Glutamatergic neuron (in vitro differentiated cells): ENCODE measurements at places on chromosomes 12 and 14.

DNA sequence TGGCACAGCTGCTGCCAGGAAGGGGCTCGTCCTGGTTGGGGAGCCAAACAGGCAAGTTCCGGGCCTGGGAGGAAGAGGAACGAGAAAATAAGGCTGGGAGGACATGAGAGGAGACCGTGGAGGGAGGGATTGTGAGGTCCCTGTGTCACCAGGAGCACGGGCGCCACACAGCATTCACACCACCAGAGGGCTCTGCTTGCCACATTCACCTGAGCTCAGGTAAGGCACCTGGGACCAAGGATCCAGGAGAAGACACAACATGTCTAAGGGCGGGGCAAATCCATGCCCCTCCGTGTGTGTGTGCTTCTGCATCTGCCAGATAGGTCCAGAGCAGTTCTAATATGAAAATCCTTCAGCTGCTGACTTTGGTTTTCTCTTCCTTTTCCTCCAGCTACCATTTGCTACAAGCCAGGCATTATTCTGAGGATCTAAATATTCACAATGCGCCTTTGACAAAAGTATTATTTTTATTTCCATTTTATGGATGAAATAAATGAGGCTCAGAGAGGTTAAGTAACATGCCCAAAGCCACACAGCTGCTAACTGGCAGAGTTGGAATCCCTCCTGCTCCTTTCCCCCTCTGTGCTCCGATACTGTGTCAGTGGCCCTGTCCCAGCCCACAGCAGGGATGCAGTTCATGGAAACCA, 14.6 kb downstream of the RAPGEF3 start:
- DNase-seq: no peak

DNA sequence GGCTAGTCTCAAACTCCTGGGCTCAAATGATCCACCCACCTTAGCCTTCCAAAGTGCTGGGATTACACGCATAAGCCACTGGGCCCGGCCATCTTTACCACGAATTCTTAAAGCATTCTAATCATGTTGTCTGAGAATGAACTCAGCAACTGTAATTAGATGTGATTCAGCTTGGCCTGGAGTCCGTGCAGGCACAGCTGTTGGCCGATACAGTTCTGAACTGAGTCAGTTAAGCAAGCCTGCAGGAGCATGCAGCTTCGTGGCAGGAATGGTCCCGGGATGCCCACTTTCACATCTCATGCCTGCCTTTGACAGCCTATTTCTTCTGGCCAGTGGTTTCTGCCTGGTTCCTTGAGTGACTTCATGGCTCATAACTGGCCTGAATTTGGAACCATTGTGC, 194.1 kb downstream of the ANO6 start:
- DNase-seq: no peak

DNA sequence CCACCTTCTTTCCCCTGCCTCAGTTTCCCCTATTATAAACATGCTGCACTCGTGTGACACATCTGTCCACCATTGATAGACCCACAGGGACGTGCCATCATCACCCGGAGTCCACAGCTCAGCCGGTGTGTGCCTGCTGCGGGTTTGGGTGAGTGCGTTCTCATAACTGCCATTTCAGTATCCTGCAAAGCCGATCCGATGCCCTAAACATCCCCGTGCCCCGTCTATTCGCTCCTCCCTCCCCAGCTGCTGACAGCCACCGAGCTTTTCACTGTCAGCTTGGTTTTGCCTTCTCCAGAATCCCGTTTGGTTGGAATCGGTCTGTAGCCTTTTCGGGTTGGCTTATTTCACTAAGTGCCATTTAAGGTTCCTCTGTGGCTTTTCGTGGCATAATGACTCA, 3.9 kb downstream of the LRCOL1 start:
- DNase-seq: no peak

GRCh38 chr14:97411938-97412612, 614.9 kb downstream of the VRK1 start:
- DNase-seq: no peak

DNA sequence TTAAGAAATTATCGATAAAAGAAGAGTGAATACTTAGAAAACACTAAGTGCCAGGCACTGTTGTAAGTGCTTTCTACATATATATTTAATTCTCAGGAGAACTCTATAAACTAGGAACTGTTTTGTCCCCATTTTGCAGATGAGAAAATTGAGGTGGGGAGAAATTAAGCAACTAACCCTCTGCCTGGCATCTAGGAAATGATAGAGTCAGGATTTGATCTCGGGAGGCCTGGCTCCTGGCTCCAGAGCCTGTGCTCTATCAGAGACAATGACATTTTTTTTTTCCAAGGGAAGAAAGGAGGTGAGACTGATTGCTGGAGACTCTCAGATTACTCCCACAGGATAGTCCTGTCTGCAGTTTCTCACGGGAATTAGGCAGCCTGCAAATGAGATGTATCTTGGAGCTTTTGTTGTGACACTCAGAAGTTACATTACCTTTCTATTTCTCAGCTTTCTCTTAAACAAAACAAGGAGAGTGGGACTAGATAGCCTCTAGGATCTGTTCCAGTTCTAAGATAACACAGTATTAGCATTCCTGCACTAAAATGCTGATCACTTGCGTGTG, 1.4 kb upstream of the FAM234B start:
- DNase-seq: no peak

DNA sequence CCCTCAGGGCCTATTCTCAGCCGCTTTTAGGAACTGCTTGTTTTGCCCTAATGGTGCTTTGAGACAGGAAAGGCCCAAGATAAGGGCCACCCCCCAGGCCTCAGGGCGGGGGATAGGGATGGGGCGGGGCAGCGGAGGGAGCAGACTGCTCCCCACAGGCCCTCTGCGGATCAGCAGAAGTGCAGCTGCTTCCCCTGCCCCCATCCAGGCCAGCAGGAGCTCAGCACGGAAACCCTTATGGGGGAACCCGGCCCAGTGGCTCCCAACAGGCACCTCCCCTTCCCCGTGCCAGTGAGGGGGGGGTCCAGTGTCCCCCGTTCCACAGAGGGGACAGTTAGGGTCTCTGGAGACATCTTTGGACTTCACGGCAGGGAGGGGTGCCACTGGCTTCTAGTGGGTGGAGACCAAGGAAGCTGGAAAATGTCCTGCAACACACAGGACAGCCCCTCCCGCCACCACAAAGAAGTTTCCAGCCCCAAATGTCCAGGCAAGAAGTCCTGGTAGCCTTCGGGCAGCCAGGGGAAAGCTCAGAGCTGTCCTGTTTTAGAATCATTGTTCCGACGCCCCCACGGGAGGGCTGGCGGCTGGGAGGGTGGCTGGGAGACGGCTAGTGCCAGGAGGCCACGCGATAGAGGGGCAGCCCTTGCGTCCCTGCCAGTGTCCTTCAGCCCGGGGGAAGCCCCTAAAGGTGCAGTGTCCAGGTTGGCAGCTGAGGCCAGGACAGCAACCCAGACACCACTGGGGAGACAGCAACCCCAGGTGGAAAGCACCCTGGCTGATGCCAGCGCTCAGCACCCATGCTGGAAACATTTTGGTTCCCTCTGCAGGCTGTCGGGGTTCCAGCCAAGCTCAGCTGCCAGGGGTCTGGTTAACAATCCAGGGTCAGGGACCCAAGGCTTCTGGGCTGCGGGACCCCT, 10.4 kb upstream of the GPR132 start:
- DNase-seq: peak; percentile 62

GRCh38 chr14:100392356-100392755, 69.2 kb downstream of the SLC25A47 start:
- no peak for DNase-seq

- no peak for DNase-seq
Observed at GRCh38 chr14:99598774-99599173, 5.2 kb downstream of the CCDC85C start.

DNA sequence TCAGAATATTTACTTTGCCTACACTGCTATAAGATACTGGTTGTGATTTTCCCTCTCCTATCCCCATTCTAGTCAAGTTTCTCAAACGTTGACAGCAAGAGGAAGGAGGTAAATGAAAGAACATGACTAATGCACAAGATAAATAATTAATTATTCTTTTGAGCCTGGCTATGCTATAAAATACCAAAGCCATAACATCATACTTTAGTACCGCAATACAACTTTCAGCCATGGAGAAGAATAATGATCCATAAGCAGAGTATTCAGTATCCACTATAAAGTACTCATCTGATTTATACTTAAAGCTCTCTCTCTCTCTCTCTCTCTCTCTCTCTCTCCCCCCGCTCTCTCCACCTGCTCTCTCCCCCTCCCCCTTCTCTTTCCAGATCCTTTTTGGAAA, 41.3 kb downstream of the TDG start:
- no peak for DNase-seq

DNA sequence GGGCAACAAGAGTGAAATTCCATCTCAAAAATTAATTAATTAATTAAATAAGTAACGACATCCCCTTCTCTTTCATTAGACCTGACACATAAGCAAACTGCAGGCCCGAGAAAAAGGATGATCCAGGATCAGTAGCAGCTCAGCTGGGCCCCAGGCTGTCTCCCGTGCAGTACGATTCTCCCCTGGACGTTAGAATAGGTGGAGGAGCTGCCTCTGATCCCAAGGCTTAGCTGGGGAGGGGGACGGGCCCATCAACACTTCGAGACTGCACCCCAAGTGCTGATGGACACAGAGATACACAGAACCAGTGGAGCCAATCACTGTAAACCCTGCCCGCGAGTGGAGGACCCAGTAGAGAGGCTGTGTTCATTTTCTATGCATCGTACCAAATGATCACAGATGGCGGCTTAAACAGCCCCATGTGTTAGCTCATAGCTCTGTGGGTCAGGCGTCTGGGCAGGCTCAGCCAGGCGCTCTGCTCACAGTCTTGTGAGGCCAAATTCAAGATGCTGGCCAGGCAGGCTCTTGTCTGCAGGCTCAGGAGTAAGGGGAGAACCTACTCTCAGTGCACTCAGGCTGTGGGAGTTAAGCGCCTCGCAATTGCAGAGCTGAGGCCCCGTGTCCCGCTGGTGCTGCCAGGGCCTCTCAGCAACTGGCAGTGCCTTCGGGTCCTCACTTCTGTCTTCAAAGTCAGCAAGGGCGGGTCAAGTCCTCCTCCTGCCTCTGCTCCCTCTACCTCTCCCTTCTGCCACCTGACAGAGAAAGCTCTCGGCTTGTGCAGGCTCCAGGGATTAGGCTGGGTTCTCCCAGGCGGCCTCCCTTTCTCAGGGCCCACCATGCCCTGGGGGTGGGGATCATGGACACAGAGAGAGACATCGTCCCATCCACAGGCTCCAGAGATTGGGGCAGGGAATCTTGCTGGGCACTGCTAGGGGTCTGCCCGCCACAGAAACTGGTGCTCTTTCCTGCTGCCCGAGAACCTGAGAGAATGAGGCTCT, 26.4 kb downstream of the RIMBP2 start:
- DNase-seq: no peak

GRCh38 chr14:104941508-104942365, 17.1 kb downstream of the PLD4 start:
- DNase-seq: peak; percentile 2

GRCh38 chr12:78898416-78898815, 33.8 kb downstream of the SYT1 start:
- peak; percentile 35 for DNase-seq

DNA sequence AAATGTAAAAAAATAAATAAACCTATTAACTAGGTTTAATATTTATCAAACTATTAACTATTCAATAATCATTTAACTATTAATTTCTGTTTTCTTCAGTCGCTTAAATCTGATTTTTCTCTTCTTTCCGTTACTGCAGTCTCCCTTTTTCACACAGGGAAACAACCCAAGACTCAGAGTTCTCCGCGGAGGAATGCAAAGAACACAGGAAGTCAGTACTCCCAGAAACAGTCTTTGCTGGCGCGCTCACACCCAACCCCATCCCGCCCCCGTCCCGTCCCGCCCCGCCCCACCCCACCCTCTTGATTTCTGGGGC, 351 bp upstream of the METTL17 start:
- DNase-seq: no peak

GRCh38 chr12:50166799-50167048, 445 bp downstream of the CERS5 start:
- DNase-seq: no peak

GRCh38 chr12:48990552-48990951, 8.6 kb downstream of the DDN start:
- DNase-seq: no peak

DNA sequence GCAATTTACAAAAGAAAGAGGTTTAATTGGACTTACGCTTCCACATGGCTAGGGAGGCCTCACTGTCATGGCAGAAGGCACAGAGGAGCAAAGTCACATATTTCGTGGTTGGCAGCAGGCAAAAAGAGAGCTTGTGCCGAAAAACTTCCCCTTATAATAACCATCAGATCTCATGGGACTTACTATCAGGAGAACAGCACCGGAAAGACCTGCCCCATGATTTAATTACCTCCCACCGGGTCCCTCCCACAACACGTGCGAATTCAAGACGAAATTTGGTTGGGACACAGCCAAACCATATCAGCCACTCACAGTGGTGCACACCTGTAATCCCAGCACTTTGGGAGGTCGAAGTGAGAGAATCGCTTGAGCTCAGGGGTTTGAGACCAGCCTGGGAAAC, 68.5 kb downstream of the FBXL14 start:
- DNase-seq: no peak

DNA sequence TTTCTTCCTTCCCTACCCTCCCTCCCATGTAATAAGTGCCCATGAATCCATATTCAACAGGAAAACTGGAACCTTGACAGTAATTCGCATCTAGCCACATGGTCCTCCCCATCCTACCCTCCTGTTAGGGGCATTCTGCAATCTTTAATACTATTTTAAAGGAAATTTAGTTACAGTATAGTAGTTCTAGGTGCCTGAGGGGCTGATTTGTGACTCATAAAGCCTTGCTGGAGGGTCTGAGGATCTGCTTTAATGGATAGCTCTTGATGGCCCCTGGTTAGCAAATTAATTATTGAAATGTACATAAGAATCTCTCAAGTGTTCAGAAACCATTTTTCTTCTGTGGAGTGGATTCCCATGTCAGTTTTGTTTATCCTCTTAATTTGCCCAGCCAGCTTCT, 54.1 kb downstream of the ESRRB start:
- DNase-seq: no peak

DNA sequence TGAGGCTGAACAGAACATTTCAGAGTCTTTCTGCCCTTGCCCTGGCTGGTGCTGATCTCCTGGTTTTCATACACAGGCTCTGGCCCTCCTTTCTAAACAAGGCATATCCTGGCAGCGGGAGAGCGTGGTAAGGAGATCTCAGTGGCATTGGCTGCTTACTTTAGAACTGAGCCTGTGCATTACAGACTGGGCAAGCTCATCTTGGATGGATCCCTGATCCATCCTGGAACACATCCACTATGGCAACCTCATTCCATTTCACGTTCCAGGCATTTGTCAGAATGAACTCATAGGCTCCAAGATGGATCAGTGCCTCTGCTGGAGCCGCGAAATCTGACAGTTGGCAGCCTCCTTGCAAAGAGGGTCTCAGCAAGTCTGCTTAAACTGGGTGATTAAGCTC, 224.5 kb upstream of the PELI2 start:
- DNase-seq: no peak

DNA sequence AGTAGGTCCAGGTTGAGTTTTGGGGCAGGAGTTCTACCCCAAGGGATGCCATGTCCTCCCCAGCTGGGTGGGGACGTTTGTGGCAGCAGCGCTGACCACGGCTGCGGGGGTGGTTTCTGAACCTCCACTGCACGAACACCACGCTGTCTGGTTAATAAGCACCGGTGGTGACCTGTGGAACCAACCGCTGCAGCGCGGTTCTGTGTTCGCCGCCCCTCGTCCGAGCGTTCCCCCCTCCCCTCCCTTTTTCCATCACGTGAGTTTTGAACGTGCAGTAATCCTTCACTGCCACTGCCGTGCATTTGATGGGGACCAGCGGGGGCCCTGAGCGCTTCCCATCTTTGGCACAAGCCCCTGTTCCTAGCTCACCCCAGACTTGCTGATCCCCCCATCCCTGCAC, 6.4 kb upstream of the ADSS1 start:
- no peak for DNase-seq

GRCh38 chr14:33764876-33765650, 185.8 kb downstream of the EGLN3 start:
- peak; percentile 80 for DNase-seq

GRCh38 chr12:115400011-115400410, 716.0 kb upstream of the TBX3 start:
- DNase-seq: no peak
